ENCODE measurements at places on chromosomes 6 and 20.

DNA sequence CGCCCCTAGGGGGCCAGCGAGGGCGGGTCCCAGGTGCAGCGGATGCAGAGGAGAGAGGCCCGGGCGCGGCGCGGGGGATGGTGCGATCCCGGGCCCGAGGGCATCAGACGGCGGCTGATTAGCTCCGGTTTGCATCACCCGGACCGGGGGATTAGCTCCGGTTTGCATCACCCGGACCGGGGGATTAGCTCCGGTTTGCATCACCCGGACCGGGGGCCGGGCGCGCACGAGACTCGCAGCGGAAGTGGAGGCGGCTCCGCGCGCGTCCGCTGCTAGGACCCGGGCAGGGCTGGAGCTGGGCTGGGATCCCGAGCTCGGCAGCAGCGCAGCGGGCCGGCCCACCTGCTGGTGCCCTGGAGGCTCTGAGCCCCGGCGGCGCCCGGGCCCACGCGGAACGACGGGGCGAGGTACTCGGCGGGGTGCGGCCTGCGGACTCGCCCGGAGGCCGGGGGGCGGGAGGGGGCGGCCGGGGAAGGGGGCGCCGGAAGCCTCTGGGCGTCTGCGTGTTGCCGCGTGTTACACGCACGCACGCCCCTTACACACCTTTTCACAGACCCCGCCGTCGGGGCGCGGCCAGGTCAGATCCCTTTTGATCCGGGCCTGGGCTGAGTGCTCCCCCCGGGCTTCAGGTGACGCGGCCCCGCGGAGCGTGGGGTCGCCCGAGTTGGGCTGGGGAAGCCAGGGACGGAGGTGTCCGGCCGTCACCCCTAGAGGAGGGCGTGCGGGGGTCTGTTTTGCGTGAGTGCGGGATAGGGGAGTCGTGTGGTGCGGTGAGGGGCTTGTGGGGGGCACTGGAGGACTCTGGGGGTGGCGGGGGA, 412 bp downstream of the TRIB3 start:
- peak; percentile 75 for DNase-seq

DNA sequence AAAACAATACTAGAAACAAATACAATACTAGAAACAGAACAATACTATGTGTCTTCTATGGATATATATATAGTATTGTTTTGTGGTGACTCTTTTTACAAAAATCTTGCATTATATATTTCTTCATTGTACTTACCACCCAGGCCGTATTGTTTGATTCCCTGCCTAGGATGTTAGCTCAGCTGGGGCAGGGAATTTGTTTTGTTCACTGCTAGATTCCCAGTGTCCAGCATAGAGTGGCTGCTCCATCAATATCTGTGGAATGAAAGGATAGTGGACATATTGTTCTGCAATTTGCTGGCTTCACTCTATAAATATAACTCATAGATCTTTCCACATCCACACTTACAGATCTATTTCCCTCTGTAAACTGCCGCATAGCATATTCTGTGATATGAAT, 21.5 kb upstream of the PREX1 start:
- DNase-seq = no peak

DNA sequence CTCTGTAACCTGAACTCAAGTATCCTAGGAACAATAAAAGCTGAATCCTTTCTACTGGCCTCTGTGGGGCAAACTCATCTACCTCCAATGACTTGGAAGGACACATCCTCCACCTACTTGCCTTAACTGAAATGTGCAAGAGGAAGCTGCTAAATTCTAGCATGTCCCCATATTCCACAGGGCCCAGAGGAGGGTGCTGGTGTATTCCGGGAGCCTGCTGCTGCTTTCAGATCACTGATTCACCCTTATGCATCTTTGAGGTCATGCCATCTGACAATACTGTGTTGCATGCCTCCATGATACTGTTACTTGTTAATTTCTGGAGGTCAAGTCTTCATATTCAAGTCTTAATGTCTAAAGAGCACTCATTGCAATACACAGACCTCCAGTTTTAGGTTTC, 40.3 kb downstream of the LYRM4 start:
- DNase-seq = no peak

DNA sequence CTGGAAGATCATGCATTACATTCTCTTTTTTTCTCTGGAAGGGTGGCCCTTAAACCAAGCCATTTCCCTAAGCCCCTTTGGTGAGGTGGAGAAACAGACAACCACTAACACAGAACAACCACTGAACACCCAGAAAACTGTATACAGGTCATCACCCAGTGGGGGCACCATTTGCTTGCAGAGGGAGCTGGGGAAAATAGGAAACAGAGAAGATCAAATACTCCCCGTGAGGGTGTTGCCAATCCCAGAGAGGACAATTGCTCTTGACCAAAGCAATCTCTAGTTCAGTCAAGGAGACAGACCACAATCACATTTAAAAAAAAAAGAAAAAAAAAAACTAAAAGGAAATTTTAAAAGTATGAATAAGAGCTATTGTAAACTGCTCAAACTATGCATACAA, 865 bp upstream of the DAAM2 start:
- no peak for DNase-seq

- DNase-seq = no peak
Observed at GRCh38 chr6:53264915-53265607, 83.7 kb downstream of the ELOVL5 start.

DNA sequence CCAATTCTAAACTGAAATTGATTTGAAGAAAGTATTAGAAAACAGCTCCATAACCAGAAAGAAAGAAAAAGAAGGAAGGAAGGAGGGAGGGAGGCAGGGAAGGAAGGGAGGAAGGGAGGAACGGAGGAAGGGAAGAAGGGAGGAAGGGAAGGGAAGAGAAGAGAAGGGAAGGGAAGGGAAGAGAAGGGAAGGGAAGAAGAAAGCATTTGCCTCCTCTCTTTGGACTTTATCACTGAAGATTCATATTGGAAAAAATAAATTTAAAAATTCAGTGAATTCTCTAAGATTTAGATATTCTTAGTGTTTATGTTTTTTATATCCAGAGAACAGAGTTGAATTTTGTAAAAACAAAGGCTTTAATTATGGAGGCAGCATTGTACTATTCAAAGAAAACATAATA, 68.5 kb upstream of the NXT1 start:
- no peak for DNase-seq

DNA sequence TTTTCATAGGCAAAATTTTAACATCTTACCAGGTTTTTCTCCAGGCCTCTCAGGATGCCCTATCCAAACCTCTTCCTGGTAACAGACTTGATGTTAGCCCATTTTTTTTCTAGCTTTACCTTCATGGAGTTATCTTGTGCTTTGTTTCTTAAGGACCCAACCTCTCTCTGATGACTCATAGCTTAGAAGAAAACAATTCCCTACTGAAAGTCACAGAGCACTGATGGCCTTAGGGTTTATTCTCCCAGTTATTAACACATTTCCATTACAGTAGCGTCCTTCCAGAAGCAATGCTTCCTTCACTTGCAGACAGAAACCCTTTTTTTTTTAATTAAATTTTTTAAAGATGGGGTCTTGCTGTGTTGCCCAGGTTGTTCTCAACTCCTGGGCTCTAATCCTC, 79.4 kb downstream of the IYD start:
- DNase-seq = no peak

DNA sequence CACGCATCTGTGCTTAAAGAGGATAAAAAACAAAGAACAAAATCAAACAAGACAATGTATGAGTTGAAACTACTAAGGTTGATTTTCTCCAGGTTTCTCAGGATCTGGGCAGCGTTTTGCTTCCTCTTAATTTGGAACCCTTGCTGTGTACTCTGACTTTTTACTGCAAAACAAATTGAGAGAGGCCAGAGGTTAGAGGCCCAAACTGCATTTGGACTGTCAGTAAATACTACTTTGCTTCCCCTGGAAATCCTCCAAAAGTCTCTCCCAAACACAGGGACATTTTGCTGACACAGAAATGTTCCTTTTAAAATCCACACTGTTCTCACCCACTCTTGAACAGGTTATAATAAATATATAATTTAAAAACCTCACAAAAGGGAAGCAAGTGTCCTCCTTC, 1.1 kb downstream of the ARG1 start:
- no peak for DNase-seq

DNA sequence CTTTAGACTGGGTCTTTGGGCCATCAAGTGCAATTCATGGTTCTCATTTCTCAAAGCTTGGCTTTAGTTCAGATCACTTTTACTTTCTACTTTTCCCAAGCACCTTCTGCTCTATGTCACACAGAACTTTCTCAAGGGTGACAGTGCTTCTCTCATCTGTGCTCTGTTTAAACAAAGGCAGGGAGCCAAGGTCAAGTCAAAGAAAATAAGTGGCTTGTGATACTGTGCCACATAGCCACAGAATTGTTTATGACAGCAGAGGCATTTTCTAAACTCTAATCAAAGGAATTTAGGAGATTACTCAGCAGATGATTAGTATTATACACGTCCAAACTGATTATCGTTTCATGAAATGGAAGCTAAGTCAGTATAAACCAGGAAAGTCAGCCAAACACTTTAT, 348.0 kb downstream of the HDGFL1 start:
- no peak for DNase-seq

DNA sequence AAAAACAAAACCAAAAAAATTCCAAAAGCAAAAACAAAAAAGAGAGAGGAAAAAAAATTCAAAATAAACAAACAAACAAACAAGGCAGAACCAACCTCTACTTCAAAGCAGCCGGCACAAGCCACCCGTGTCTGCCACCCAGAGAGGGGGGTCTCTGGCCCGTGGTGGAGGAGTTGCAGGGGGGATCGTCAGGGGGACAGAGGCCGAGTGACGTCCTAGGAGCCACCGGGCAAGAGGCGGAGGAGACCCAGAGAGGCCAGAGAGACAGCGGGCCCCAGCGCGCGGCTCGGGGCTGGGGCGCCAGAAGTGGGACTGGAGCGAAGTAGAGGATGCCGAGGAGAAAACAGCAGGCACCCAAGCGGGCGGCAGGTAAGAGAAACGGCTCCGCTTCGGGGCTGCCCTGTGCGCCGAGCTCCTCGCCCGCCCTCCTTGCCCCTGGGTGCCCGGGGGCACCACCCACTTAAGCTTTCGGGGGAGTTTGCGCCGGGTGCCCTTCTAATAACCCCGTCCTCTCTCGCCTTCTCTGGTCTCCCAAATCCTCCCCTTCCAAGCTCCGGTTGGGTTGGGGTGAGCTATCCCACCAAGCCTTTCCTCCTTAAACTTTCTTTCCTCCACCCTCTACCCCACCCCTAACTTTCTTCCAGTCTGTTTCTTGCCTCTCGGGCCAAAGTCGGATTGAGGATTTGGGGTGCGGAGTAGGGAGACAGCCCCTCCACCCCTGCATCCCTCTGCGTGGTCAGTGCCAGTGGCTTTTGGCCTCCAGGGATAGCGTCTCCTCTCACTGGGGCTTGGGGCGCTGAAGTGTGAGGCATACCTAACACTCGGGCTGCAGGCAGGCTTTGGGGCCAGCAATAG, 1.0 kb downstream of the TSHZ2 start:
- DNase-seq = peak; percentile 68

- no peak for DNase-seq
Observed at GRCh38 chr6:99254616-99255550, 94.6 kb downstream of the FAXC start.

DNA sequence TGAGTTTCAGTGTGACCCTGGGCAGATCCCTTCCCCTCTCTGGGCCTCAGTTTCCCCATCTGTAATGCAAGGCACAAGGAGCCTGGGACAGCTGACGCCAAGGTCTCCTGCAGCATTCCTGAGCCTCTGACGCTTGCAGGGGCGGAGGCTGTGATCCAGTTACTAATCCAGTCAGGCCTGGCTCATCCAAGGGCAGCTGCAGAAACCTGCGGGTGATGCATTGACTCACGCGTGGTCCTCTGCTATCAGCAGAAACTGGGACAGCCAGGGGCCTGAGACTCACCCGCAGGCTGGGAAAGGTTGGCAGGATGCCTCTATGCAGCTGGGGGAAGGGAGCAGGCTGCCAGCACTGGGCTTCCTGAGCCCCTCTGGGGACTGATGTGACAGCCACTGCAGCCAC, 65.0 kb upstream of the SIRPA start:
- no peak for DNase-seq

- no peak for DNase-seq
Observed at GRCh38 chr20:10077081-10077471, 42.3 kb downstream of the ANKEF1 start.

DNA sequence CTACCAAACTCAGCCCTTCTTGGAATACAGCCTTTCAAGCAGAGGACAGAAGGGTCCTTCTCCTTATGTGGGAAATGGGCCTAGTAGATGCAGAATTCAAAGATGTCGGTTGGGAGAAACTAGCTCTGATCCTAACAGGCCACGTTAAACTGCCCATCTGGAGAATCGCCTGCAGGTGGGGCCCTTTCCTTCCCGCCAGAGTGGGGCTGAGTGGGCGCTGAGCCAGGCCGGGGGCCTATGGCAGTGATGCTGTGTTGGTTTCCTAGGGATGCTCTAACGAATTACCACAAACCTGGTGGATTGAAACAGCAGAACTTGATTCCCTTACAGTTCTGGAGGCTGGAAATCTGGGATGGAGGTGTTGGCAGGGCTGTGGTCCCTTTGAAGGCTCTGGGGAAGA, 9.1 kb downstream of the MAPK13 start:
- peak; percentile 72 for DNase-seq

GRCh38 chr6:41503827-41504465, 42.2 kb upstream of the FOXP4 start:
- DNase-seq = peak; percentile 74

DNA sequence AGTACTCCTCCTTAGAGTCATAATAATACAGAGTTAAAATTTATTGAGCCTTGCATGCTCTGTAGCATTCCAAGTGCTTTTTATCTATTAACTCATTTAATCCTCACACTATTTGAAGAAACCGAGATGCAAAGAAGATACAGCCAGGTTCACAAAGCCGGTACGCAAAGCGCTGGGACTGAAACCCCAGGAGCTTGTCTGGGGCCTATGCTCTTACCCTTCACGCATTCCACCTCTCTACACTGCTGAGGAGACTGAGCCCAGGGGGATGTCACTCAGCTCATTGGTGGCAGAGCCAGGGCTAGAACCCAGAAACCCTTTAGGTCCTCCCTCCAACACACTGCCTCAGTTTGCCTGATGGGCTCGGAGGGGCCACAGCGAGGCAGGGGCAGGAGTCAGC, 19.7 kb upstream of the MRPS18A start:
- no peak for DNase-seq

DNA sequence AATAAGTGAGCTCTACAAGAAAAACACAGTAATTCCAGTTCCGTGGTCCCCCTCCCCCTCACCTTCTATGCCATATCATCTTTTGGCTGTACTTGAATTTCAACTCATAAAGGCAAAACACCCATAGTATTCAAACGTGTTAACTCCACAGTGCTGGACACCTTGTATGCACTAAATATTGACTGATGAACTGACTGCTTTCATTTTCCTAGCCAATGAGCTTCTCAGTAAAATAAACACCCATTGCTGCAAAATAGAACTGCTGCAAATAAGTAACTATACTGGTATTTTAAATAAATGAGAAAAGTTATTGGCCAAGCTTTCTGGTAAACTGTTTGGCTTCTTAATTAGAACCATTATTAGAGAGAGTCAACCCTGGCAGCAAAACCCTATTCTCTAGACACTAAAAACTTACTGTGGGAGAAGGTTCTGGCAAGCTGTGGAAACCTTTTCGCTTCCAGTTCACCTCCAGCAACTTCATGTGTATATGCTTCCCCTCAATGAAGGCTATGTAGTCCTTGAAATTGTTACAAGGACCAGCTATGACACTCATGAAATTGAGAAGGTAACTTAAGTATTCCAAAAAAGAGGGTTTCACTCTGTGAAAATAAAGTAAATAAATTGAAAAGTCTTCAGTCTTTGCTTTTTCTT, 86.0 kb downstream of the MBOAT1 start:
- no peak for DNase-seq
